ENCODE measurements at places on chromosomes 13 and 19.

GRCh38 chr19:39246951-39247669, 1.5 kb downstream of the IFNL4 start:
- no peak for DNase-seq

DNA sequence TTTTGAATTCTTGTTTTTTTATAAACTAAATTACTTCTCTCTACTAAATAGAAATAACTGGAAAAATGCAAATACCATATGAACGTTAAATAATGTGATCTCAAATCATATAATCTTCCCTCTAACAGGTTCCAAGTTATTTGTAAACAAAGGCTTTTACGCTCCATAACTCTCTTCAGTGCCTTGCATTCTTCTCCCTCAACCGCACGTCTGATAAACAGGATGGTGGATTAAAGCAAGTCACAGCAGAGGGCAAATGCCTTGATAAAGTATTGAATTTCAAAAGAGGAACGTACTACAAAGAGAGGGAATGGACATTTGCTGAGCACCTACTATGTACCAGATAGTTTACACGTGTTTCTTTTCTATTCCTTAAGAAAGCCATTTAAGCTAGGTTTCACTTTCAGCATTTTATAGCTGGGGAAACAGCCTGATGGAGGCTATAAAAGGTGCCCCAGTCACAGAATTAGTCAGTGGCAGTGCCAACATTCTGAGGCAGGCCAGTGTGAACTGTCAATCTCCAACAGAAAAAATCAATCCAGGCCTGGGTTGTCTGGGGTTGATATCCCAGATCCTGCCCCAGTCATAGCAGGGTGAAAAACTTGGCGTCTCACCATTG, 15.8 kb downstream of the MRPS31 start:
- DNase-seq = no peak

GRCh38 chr13:45341034-45341798, at the start of gene TPT1:
Gene TPT1 (minus strand): TSS chr13:45341183. CDS start chr13:45341069, 114 bp downstream.
- peak; percentile 98 for DNase-seq

DNA sequence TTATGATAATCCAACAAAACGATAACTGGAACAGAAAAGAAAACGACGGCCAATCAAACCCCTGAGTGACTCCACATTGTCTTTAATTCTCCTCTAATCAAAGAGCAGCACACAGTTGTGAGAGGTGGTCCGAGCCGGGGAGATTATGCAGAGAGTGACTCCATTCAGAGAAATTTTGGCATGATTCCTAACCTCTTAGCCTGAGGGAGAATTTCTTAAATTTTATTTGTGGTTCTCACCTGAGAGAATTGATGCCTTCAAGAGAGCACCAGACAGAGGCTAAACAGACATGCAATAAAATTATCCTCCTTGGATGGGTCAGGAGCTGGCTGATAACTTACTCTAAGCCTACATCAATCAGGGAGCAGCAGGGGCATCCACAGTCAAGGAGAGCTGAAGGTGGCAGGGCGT, 310.0 kb upstream of the KLF12 start:
- DNase-seq = no peak

DNA sequence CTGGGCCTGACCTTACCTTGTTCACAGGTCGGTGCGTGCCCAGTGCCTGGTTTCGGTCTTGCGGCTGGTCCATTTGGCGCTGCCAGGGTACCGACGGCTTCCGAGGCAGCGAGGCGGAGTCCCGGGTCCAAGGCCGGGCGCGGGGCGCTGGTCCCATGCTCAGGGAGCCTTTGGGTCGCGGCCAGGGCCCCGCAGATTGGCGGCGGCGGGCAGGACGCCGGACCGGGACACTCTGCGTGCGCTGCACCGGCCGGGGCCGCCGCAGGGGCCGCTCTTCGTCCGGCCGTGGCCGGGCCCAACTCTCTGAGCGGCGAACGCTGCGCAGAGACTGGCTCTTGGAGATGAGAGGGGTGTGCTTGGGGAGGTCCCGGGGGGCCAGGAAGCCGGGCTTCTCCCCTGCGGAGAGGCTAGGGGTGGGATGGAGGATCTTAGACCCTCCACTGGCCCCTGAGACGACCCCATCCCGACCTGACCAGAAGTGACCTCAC, 3.4 kb upstream of the WIZ start:
- DNase-seq = peak; percentile 26

DNA sequence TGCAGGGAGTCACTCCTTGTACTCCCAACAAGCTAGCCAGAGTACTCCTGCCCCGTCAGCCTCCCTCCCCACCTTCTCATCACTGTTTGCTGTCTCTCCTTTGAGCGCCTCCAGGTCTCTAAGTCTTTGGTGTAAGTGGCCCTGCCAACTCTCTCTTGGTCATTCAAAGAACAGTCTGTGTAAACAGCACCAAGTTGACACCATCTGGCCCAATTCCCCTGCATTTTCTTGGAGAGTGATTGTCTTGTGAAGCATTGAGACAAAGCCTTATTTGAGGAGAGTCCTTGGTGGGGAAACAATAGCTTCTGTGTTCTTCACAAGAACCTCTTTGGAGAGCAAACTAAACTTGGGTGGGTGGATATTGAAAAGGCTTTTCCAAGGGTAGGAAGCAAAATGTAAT, 114.6 kb upstream of the RNF113B start:
- DNase-seq = no peak

DNA sequence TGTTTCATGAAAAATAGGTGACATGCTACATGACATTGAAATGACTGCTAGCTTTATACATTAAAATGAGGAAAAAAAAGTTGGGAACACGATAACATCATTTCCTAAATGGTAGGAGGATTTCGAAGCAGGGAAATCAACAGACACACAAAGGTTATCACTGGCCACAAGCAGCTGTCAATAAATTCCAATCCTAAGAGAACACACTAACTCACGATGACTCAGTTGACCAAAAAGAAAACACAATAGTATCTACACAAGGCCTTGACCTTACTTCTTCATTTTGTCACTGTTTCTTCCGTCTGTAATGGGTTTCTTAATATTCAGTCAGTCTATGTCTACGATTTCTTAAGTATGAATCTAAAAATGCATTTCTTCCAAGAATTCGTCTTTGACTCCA, 36.5 kb downstream of the STARD13 start:
- peak; percentile 36 for DNase-seq

DNA sequence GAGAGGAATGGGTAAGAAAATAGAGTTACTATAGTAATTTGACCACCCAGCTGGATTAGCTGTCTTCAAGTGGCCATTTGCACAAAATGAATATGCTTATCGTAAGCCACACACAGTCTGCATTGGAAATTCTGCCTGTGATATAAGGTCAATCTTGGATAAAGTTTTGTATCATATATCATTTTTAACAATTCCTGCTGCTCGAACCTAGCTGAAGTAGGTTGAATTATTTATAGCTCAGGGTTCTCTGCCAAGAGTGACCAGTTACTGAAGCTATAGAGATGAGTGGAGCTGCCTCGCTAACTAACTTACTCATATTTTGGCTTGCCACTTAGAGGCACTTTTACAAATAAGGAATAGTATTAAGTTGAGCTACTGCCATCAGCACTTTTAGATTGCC, 220.9 kb downstream of the RGCC start:
- DNase-seq = no peak

GRCh38 chr13:40398065-40398464, 268.4 kb downstream of the FOXO1 start:
- DNase-seq = no peak

GRCh38 chr19:50537769-50538230, 24.1 kb upstream of the ASPDH start:
- peak; percentile 71 for DNase-seq

GRCh38 chr13:38872693-38873092, 117.9 kb downstream of the STOML3 start:
- peak; percentile 7 for DNase-seq

GRCh38 chr19:18204394-18205199, 755 bp upstream of the RAB3A start:
- DNase-seq = peak; percentile 37

GRCh38 chr13:32234914-32235313, 80.2 kb downstream of the ZAR1L start:
- DNase-seq = no peak

DNA sequence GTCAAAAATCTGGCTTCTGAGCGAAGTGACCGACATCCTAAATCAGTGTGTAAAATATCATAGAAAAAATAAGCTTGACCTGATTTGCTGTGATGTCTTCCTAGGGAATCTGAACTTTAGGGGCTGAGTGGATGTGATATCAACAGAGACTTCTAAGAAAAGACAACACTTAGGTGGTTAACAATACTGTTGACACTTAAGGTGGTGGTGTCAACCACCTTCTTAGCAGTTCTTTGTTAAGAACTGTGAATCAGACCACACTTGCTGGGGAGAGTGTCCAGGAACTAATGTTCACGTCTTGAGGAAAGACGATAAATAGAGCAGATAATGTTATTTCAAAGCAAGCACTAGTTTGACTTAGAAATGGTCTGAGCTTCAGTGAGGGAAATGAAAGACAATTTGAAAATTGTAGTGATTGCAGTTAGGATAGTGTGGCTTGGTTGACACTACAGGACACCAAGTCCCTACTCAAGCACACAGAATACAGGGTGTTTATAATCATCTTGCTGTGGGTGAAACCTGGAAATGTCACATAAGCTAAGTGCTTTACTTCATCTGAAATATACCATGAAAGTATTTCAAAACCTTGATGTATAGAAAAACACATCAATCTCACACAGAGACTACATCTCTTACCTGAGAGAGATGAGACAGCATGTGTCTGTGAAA, 1936.5 kb downstream of the PCDH9 start:
- no peak for DNase-seq

DNA sequence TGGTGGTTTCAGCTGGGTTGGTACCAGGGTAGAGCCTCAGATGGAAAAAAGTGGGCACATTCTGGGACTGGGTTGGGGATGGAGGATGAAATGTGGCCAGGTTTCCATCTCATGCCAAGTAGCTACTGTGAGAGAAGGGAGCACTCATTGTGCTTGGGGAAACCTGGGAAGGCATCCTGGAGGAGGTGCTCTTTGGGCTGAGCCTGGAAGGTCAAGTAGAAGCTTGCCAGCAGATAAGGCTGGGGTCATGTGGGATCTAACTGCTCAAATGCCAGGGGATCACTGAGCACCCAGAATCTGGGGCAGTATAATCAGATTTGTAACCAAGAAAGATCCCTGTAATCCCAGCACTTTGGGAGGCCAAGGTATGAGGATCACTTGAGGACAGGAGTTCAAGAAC, 9.0 kb upstream of the KCNN1 start:
- DNase-seq = no peak

DNA sequence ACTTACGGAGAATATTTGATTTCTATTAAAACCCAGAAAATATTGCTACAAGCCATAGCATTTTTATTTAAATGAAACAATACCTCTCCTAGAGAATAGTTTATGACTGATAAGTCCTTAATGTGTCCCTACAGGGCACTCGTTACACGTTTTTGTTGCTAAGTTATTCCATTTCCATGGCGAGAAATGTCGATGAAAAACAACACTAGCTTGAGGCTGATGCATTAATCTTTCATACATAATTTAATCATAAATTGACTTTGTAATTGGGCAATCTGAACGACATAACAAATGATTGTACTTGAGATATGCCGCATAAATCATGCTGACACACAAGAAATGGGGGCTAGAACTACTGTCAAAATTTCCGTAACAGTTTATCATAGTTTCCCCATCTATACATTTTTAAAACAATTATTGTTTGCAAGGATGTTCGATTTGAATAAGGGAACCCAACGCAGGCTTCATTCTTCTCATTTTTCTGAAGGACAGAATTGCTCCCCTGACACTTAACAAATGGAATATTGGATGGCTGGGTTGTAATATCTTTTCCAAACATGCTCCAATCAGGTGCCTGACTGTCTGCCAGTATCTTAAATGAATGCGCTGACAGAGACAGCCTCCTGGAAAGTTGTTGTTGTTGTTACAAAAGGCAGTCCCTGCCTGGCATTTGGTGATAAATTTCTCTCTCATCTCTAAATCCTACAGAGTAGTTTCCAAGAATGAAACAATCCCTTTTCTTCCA, 61.9 kb downstream of the FLT1 start:
- no peak for DNase-seq

- DNase-seq = no peak
Measured at GRCh38 chr13:72217142-72217541, 350.1 kb upstream of the DACH1 start.

GRCh38 chr19:43839139-43839538, 12.0 kb downstream of the ZNF283 start:
- no peak for DNase-seq

DNA sequence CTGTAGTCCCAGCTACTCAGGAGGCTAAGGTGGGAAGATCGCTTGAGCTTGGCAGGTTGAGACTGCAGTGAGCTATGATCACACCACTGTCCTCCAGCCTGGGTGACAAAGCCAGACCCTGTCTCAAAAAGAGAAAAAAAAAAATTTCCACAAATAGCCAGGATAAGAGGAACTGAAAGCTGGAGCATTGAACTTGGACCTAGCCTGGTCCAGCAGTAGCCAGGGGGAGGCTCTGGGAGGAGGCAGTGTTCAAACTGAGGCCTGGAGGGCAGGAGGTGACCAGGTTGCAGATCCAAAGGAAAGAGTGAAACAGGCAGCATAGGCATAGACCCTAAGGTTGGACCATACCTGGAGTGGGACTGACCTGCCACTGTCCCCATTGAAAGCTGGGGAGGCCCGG, 26.9 kb upstream of the PIK3R2 start:
- DNase-seq = no peak

GRCh38 chr19:17333611-17334413, 843 bp downstream of the ANO8 start:
- DNase-seq = no peak

- DNase-seq = no peak
Measured at GRCh38 chr13:22836475-22836874, 344.3 kb upstream of the SGCG start.

GRCh38 chr19:42629191-42629590, 34.5 kb upstream of the CEACAM8 start:
- DNase-seq = no peak
